ENCODE measurements at places on chromosomes 6 and 20.

GRCh38 chr6:137680705-137681346 lies 186.2 kb upstream of the TNFAIP3 start:
- DNase-seq: no peak

GRCh38 chr20:5393218-5393870 lies 76.6 kb upstream of the PROKR2 start:
- DNase-seq: no peak

DNA sequence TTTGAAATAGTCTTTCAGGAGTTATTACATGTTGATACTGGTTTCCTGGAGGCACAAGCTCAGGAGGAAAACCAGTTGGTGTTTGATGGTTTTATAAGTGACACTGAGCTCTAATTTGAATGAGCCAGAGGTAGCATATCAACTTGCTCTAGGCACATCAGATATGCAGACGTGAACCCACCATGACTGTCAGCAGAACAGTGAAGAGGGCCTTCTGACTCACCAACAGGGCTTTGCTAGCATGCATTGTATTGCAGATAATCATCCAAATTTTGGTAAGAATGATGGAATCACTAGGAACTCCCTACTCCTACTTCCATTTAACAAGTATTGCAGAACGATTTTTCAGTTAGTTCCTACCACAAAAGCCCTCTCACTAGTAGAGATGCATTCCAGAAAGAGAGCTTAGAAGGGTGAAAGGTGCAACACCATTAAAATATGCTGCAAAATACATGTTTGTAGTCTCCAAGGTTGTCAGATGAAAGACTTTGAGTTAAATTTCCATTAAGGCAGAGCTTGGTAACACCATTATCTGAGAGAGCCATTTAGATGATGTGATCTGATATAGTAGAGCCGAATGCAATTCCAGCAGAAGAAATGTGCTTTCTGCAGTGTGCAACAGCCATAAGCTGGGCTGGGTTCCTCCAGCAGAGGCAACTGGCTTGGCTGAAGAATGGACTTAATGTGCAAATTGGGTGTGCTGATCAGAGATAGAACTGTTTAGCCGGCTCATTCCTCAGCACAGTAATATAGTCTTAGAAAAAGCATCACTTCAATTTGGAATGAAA lies 968.7 kb upstream of the ADGRB3 start:
- DNase-seq: no peak

GRCh38 chr20:59631751-59632540 lies 27.6 kb downstream of the PHACTR3 start:
- no peak for DNase-seq

DNA sequence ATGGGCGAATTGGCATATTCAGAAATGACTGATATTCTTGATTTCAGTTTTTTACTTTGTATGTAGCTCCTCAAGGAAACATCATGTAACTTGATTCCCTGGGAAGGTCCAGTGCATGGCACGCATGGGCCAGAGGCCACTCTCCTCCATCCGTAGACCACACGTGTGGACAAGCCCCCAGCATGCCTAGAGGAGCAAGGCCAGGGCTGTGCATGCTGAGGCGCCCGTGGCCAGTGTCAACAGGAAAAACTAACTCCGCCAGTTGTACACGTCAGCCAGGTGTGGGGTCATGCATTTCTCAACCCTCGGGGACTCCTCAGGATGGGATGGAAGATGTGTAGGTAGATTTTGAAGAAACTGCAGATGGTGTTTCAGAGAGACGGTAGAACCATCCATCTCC lies 37.8 kb upstream of the CD93 start:
- DNase-seq: no peak

DNA sequence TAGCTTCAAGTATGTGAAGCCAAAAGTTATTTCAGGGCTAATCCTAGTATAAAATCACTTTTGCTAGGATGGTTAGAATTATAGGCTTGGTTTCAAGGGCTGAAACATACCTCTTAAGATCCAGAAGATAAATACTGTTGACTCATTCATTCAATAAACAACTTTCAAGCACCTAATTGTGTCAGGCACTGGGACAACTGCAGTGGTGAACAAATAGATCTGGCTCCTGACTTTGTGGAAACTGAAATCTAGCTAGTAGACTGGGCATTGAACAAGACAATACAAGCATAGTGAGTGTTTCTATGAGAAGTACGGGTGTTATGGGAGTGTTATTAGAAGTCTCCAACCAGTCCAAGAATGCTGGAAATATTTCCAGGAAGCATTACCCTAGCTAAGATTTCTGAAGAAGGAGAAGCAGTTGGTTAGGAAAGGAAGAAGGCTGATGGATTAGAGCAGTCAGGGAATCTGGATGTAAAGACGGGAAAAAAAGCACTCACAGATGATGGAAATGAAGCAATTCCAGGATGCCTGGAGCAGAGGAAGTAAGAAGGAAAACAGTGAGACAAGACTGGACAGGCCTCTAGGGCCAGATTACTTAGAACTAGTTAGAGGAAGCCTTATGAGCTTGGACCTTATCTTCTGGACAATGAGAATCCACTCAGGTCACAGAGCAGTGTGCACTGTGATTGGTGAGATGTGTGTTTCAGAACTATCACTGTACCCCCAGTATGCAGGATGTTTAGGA lies 132.6 kb upstream of the RAB32 start:
- DNase-seq: no peak

DNA sequence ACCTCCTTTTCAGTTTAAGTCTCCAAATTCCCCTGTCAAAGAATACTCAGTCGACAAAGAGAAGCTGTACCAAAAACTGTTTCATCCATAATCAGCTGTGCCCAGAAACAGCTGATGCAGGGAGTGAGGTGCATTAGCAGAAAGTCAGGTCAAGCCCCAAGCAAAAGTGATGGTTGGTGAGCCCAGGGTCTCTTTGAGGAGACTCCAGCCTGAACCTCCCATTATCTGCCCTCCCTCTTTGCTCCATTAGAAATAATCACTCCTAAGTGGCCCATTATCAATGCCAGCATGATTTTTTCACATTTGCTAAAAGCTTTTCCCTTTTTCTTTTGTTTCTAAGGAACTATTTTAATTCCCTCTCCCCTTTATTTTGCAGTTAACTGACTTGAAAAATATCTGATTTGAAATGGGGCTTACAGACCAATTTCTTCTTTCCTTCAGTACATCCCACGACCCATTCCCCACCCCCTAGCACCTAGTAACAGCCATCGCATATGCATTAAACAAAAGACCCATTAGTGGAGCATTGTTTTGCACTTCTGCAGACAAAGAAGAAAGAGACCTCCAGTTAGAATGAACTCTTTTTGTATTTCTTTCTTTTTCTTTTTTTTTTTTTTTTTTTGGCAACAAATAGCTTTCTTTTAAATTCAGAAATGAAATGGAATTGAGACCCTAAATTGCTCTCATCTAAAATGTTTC lies 257.0 kb downstream of the GRIK2 start:
- no peak for DNase-seq

- no peak for DNase-seq
Measured at GRCh38 chr20:9141070-9141469, 72.2 kb downstream of the PLCB4 start.

- no peak for DNase-seq
Measured at GRCh38 chr20:5127859-5128424, 1.1 kb downstream of the CDS2 start.

DNA sequence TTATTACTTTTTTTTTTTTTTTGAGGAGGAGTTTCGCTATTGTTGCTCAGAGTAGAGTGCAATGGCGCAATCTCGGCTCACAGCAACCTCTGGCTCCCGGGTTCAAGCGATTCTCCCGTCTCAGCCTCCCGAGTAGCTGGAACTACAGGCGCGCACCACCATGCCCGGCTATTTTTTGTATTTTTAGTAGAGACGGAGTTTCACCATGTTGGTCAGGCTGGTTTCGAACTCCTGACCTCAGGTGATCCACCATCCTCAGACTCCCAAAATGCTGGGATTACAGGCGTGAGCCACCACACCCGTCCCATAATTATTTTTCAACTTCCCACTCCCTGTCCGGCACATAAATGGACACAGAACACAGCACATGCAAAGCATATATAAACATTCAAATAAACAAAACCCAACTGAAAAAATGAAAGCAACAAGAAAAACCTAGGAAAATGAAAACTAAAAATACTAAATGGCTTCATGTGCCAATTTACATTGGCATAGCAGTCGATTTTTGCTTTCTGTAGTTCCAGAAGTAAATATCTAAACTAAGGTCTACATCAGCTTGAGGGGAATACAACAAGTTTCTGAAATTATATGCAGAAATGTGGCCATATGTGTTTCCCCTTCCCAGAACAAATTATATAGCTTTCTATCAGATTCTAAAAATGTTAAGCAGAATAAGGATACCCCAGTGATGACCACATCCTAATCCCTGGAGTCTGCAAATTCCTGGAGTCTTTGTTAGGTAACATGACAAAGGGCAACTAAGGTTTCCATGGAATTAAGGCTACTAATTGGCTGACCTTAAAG lies 113.9 kb downstream of the HFE start:
- no peak for DNase-seq

- DNase-seq: no peak
Measured at GRCh38 chr20:52104546-52105441, 86.8 kb downstream of the ZFP64 start.

GRCh38 chr20:57252559-57253162 lies 13.8 kb downstream of the BMP7 start:
- DNase-seq: no peak

- DNase-seq: no peak
Measured at GRCh38 chr6:168410554-168411011, 30.4 kb upstream of the SMOC2 start.

DNA sequence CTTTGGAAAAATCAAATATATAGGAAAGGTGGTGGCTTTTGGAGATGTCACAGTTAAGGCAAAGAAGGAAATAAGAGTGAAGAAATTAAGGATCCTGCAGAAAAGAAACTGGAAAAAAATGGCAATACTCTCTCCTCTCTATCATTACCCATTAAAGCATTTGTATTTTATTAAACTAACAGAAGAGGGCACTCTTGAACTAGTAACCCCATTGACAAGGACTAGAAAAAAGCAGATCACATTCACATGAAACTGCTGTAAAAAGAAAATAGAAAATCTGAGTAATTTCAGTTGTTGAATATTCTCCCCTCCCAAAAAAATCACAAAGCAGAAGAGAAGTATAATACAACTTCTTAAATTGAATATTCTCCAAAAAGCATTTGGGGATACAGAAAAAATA lies 104.1 kb upstream of the SLC35B3 start:
- no peak for DNase-seq

DNA sequence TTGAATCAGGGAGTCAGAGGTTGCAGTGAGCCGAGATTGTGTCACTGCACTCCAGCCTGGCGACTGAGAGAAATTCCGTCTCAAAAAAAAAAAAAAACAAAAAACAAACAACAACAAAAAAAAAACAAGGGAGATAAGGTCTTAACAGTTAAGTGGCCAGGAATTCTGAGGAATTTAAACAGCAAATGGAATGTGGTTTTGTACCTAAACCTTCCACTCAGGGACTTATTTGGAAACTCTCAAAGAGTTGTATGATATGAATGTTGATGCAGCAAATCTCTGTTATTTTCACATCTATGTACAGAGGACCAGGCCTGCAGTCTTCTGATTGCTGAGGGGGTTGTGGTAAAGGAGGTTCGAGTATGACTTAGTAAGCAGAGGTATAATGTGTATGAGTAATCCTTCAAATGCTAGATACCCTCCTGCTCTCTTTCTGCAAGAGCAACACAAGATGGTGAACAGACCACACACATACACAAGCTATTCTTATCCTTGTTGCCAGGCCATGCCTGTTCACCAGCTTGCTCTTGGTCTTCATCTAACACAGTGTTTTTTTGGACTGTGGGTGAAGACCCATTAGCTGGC lies 174.9 kb upstream of the SCGN start:
- DNase-seq: no peak

- DNase-seq: no peak
Measured at GRCh38 chr6:35984701-35985100, 39.7 kb downstream of the SLC26A8 start.

DNA sequence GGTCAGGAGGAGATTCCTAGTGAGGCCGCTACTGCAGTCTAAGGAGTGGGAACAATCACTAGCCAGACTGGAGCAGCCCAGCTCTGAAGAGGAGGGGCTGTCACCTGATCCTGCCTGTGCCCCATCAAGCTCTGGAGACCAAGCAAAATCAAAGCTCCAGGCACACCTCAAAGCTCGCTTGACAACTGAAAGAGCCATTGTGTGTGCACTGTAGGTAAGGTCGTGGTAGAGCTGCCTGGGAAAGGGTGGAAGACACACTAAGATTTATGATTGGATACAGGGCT lies 58.2 kb downstream of the CSE1L start:
- DNase-seq: no peak

DNA sequence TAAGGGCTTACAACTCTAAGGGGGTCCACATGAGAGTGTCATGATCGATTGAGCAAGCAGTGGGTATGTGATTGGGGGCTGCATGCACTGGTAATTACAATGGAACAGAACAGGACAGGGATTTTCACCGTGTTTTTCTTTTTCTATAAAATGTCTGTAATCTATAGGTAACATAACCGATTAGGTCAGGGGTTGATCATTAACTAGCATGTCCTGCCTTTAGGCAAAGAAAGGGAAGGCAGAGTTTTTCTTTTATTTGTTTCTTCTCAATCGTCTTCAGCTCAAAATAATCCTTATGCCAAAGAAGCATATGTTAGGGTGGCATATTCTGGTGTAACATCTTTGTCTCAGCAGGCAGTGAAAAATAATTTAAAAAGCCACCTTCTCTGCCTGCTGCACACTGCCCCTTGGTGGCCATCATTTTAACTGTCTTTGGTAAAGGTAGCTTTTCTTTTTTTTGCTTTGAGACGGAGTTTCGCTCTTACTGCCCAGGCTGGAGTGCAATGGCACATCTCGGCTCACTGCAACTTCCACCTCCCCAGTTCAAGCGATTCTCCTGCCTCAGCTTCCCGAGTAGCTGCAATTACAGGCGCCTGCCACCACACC lies 9.7 kb upstream of the CEP43 start:
- no peak for DNase-seq
